ENCODE measurements at places on chromosomes 6 and 20.

DNA sequence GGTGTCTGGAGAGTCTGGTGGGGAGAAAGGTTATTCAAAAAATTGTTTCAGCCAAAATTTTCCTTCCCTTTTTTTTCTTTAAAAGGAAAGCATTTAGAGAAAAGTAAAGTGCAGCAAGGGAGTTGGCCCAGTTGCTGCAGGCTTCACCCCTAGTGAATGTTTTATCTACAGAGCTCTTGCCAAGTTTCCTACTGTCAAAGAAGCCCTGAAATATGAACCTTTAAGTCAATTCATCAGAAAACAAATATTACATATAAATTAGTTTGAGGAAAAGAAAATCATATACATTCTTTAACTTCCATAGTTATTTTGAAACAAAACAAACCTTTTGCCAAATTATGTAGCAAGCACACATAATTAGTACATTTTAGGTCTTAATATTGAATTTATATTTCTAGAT lies 25.0 kb upstream of the HMGCLL1 start:
- no peak for DNase-seq

DNA sequence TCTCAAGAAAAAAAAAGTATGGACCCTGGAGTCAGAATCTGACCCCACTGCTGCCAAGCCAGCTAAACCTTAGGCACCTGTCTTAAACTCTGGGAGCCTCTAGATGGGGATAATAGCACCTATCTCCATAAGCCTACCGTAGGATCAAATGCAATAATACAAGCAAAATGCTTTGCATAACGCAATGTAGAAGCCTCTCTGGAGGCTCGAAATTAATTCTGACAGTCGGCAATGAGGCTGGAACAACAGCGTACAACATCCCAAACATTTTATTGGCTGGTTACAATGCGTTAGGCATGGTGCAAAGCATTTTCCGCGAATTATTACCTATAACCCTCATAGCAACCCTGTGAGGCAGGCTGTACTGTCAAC lies 521 bp downstream of the CDK5RAP1 start:
- no peak for DNase-seq

- no peak for DNase-seq
Measured at GRCh38 chr6:16741112-16742016, 19.9 kb downstream of the ATXN1 start.

DNA sequence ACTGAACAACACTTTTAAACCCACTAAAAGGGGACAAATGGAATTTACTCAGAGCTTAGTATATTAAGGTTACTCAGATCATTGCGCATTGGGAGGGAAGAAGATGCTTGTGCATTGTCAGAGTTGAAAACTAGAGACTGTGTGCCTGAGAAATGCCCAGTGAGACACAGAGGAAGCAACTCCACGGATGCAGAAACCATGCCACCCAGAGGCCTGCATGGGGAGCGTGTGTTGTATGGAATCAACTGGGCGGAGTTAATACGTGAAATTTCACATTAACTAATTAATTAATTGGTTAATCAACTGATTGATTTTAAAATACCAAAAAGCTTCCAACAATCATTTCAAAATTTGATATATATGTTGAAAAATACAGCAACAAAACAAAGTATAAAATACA lies 391.6 kb downstream of the PLCB1 start:
- DNase-seq = no peak

- DNase-seq = no peak
Measured at GRCh38 chr6:56311061-56311460, 63.7 kb upstream of the COL21A1 start.

- DNase-seq = no peak
Measured at GRCh38 chr6:21098134-21098533, 495.4 kb upstream of the SOX4 start.

DNA sequence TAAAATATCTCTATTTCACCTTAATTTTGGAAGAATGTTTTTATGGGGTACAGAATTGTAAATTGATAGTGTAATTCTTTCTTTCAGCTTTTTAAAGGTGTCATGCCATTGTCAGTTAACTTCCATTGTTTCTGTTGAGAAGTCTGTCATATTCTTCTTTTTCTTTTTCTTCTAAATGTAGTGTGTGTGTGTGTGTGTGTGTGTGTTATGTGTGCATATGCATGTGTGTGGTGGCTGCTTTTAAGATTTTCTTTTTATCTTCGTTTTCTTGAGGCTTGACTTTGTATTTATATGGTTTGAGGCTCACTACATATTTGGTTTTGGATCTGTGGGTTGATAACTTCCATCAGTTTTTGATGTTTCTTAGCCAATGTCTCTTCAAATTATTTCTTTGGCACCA lies 176.5 kb downstream of the OGFRL1 start:
- DNase-seq = no peak

DNA sequence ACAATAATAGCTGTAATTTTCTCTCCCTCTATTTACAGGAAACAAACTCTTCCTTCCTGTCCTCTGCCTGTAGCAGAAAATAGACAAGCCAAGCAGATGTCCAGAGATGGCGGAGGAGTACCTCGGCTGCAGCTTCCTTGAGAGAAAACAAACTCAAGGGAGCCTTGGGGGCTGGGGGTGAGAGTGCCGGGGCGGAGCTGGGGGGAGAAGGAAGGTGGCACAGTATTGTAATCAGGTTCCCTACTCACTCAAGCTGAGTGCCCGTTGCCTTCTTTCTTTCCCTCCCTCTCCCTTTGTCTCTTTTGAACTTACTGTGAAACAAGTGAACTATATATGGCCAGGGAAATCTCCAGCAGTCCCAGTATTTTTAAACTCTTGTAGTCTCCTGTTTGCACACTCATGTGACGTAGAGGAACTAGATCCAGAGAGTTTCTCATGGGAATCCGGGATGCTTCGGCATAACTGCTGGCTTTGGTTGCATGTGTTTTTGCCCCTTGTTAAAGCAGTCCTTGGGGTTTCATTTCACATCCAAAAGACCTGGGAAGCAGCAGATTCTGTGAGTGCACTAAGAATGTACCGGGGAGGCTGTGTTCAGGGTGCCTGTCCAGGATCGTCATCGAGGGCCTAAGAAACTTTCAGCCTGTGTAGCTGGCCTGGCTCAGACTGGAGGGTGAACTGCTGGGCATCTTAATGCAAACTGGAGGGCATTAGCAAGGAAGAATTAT lies 44.6 kb upstream of the HDDC2 start:
- DNase-seq = no peak

- DNase-seq = no peak
Measured at GRCh38 chr20:52766645-52767435, 205.3 kb upstream of the TSHZ2 start.

- no peak for DNase-seq
Measured at GRCh38 chr6:56437171-56437900, 190.0 kb upstream of the COL21A1 start.

DNA sequence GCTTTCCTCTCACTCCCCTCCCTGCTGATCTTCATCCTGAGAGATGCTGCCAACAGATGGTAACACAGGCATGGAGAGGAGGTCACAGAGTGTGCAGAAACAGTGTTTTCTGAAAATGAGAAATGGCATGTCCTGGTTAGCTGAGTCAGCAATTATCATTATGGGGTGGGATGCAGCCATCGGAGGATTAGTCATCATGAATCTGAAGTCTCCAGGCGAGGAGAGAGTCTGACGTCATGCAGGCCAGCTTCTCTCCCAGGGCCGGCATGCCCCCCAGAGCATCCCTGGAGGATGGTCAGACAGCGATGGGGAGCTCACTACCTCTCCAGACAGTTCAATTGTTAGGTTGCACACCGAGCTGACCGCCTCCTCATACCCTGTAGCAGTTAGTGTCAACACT lies 4.7 kb upstream of the GTSF1L start:
- no peak for DNase-seq

DNA sequence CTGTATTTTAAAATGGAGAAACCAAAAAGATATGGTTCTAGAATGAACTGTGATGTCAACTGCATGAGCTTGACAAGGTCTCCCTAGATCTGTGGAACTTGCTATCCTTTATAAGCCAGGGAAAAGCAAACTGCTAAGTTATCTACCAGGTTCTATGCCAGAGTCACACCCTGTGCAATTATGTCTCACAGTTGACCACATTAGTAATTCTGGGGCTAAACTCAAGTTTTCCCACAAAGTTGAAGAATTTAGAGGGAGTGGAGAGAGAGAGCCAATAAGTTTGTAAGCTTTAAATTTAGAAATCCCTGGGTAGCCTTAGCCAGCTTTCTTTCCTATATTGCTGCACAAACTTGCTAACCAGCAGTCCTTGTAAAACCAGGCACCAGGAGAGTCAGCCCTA lies 407.0 kb upstream of the SASH1 start:
- no peak for DNase-seq

DNA sequence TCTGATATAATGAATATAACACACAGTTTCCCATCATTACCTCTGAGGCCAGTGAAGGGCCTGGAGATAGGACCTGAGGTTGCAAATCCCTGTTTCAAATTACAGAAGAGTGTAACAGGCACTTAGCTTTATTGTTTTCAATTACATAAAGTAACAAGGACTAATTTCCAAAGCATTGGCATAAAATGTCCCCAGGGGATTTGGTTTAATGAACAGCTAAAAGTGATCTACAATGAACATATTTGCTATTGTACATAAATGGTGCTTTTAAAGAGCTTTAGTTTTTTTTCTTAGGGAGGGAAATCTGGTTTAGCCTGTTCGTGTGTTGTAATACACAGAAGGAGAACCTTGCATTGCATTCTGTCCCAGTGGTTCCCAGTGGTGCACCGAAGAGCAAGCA lies 54.4 kb downstream of the HMGN3 start:
- no peak for DNase-seq

DNA sequence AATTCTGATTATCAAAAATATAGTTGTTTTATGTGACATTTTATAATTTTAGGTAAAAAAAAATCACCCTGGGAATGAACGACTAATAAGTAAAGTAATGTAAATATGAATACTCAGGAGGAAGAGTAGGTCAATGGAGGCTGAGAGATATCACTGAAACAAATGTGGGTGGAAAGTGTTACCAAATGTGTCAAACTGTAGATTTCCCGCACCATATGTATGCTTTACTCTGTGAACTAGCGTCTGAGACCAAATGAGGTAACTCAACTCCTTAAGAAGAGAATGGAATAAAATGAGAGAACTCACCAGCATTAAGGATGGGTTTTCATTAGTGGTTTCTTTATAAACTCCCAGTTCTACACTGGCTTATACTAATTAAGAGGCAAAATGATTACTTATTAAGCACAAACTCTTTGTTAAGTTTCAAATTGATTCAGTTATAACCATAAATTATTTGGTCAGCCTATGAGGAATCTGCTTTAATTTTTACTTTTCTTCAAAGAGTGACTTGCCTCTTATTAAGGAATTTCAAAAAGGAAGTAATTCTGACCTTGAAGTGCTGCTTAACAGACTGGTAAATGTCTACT lies 784.7 kb upstream of the GJE1 start:
- no peak for DNase-seq

DNA sequence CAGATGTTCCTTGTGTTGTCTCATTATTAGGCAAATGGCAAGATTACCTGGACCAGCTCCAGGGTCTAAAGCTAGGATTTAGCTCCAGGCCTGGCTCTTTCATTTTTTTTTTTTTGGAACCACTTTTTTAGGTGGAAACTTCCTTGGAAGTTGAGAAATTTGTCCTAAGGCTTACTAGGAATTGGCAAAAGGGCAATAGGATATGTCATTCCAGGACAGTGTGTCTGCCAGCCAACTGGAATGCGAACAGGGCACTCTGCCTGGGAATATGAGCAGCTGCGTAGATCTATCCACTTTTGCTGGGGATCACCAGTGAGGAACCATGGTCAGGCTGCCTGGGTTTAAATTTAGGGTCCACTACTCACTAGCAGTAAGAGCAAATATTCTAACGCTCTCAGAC lies 304.0 kb downstream of the TSHZ2 start:
- DNase-seq = no peak

DNA sequence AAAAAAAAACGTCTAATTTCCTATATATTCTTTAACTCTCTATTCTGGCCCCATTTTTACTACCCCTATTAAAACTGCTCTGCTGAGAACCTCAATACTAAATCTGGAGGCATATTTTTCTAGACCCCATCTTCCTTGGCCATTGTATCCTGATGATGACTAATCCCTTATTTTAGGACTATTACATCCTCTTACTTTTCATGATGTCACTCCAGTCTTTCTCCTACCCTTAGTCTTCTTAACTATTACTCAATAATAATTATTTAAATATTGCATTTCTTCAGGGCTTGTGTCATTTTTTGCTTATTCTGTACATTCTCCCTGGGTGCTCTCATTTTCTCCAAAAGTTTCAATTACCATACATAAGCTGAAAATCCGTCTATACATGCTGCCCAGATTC lies 6.4 kb downstream of the FBXO30 start:
- no peak for DNase-seq

- no peak for DNase-seq
Measured at GRCh38 chr6:76593668-76594067, 521.2 kb upstream of the IMPG1 start.

DNA sequence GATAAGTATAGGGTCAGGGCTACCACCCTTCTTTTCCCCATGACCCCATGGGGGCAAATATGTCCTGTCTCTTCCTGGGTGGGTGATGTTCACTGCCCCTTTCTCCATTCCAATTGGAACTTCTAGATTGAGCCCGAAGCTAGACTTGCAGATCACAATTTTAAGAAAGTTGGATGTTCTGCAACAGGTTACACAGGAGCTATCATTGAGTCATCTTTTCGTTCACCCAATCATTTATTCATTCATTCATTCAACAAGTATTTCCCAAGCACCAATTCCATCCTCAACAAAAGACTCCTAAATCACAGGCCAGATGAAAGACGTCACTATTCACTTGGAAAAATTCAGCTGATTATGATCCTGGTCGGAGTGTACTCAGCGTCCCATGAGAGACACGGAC lies 71.0 kb upstream of the FOXP4 start:
- DNase-seq = no peak

DNA sequence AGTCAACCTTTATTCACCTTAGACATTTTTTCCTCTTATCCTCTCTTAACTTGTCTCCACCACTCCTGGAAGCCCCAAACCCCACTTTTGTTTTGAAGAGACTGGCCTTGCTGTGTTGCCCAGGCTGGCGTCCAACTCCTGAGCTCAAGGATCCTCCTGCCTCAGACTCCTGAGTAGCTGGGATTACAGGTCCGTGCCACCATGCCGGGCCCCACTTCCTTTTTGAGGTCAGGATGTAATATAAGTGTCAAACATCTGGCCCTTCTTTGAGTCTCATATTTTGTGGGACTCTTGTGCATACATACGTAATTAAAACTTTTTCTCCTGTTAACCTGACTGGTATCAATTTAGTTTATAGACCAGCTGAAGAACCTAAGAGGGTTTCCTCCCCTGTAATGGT lies 1.4 kb upstream of the CDK19 start:
- DNase-seq = no peak
